ENCODE measurements at places on chromosomes 1 and 21.

DNA sequence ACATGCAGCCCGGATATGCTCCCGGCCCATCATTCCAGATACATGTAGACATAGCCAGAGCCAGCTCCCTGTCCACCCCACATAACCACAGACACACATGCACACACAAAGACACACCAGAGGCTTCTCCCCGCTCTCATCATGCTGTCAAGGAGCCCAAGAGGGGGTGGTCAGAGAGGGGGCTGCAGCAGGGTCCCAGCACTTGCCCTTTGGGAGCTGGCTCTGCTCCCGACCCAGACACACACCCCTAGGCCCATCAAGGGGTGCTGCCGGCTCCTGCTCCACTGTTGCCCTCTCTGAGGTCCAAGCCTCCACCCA lies 2.6 kb downstream of the PTAFR start:
- DNase-seq, result no peak

DNA sequence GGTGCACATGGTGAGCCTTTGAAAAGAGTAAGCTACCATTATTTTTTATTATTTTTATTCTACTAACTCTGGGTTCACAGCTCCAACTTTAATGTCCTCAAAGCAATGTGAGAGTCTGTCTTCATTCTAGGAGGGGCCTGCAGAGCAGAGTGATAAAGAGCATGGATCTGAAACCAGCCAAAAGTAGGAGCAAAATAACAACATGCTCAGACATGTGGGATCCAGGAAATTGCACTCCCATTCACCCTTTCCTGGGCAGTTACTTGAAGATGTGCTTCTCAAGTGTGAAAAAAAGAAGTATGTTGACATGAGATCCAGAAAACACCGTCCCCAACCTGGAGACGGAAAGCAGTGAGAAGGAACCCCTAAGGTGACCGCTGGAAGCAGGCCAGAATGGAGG lies 8.7 kb upstream of the LIN28A start:
- DNase-seq, result no peak

GRCh38 chr1:81670286-81670685 lies 130.4 kb upstream of the ADGRL2 start:
- DNase-seq, result peak; percentile 76

DNA sequence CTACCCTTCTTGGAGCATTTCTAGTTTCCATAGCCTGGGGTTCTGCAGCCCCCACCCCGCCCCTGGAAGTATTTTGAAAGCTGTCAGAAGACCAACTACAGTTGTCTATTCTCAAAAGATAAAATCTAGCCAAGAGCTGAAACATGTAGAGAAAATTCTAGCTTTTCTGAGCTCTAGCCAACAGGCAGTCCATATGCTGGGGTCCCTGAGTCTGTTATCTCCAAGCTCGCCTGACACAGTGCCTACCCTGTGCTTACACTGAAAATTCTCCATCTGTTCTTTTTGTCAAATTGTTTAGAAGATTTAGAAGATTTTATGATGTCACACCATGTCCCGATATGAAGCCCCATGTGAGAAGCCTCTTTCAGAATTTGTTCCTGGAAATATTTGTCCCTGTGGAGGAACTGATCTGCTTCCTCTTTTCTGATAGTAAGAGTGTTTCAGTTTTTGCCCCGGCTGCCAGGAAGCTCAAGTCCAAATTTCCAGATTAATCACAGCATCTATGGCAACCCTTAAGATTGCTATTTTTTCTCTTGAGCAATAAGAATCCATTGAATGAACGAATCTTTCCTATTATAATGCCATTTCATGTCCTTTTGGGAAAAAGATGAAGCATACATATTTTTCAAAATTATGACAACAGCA lies 23.7 kb upstream of the CSF3R start:
- DNase-seq, result no peak

GRCh38 chr1:228181645-228182034 lies 16.0 kb downstream of the IBA57 start:
- no peak for DNase-seq

GRCh38 chr1:205348554-205349487 lies 7.9 kb downstream of the KLHDC8A start:
- no peak for DNase-seq

DNA sequence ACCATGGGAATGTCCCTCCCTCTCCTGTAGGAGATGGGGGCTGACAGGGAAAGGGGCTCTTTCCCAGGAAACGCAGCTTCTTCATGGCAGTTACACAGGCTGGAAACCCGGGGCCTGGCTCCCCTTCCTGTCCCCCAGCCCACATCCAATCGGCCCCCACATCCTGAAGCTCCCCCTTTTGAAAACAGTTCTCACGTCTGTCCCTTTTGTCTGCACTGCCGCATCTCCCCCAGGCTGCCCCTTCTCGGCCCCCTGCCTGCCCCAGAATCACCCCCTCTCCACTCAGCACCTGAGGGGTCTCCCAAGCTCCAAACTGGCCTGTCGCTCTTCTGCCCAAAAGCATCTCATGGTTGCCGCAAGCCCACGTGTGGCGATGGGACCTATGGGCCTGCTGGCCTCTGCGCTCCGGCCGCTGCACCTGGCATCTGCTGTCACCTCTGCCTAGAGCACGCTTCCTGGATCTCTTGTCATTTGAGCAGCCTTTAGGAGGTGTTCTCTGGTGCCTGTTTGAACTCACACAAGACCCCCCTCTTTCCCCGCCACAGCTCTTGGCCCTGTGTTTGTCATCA lies 867 bp downstream of the SLC1A7 start:
- no peak for DNase-seq

GRCh38 chr1:82052563-82052962 lies 251.8 kb downstream of the ADGRL2 start:
- no peak for DNase-seq

Measured in ureter (tissue), 1 donor.